ENCODE measurements at places on chromosomes 6 and 20.

GRCh38 chr6:84074988-84075781 lies 41.6 kb downstream of the MRAP2 start:
- DNase-seq, result no peak

- no peak for DNase-seq
Measured at GRCh38 chr6:100230115-100230952, 234.4 kb downstream of the SIM1 start.

DNA sequence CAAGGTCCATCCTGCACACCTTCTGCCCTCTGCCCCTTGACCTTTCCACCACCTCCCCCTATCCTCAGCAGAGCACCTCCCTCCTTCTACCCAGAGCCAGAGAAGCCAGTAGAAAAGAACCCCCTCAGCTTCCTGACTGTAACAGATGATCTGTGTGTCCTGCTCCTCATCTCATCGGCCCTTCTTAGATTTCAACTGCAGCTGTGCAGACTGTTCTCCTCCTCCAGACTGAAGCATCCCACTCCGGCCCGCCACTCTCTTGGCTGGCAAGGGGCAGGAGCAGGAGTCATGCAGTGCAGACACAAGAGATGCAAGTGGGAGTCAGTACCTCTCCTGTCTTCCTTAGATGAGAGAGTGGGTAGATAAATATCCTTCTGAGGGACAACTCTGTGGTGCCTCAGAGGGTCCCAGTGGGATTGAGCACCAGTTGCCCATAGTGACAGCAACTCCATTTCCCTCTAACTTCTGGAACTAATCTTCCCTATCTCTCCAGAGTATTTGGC lies 163.5 kb upstream of the MLN start:
- DNase-seq, result no peak

- no peak for DNase-seq
Measured at GRCh38 chr6:85405175-85405852, 44.6 kb upstream of the NT5E start.

DNA sequence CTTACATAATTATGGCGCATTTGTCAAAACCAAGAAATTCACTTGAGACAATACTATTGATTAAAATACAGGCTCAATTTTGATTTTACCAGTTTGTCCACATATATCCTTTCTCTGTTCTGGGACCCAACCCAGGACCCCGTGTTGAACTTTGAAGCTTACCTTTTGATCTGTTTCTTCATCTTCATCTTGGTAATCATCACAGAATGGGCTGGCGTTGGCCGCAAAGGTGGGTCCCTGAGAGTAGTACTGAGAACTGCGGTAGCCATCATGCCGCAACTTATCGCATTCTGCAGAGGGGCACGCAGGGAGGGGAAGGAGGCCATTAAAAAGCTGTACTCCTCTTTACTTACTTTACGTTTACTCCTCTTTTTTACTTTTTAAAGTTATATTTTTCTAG lies 26.1 kb downstream of the NHSL1 start:
- no peak for DNase-seq

GRCh38 chr20:38755324-38755910 lies 7.2 kb downstream of the ACTR5 start:
- no peak for DNase-seq

GRCh38 chr20:5136096-5136495 lies 9.3 kb downstream of the CDS2 start:
- no peak for DNase-seq

DNA sequence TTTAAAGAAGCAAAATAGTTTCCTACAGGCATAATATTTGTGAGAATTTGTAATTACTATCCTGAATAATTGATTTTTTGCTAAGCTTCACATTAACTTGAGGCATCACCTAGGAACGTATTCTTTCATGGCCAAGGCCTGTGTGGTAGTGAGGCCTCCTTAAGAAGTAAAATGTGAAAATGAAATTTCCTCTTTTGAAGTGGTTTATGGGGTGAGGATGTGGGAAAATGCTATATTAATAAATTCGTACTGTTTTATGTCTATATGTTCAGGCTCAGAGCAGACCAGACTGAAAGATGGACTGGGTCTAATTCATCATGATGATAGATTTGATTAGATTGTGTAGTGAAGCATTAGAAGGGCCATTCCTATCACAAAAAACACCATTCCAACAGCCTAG lies 33.1 kb downstream of the MYLIP start:
- no peak for DNase-seq

DNA sequence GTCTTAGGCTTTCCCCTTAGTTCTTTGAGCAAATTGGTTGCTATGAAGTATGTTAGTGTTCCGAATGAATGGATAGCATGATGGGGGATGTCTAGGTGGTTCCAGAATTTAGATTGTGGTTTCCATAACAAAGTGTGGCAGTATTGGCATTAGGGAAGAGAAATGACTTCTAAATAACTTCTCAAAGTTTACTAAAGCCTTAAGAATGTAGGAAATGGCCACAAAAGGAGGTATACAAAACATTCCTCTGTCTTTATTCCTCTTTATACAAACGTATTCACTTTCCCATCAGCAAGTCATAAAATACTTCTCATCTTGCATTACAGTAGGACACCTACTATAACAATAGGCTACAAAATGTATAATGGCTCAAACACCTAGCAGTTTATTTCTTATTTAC lies 279.6 kb downstream of the ESR1 start:
- no peak for DNase-seq

DNA sequence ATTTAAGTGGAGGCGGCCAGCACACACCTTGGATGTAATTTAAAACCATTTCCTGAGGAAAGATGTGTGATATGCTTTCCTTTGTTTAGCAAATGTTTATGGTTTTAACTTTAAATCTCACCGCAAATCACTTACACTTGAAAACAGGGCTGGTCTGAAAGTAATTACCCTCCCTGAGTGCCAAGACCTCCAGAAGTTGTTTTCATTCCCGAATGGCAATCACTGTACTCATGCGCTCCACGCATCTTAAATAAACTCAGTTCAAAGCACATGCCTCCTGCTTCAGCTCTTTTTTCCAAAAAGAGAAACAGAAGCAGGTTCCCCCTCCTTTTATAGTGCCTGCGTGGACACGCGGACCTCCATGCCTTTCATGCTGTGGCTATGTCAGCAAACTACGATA lies 224.0 kb downstream of the SMOC2 start:
- no peak for DNase-seq

- DNase-seq, result no peak
Measured at GRCh38 chr20:33862709-33863403, 51.7 kb downstream of the CHMP4B start.

DNA sequence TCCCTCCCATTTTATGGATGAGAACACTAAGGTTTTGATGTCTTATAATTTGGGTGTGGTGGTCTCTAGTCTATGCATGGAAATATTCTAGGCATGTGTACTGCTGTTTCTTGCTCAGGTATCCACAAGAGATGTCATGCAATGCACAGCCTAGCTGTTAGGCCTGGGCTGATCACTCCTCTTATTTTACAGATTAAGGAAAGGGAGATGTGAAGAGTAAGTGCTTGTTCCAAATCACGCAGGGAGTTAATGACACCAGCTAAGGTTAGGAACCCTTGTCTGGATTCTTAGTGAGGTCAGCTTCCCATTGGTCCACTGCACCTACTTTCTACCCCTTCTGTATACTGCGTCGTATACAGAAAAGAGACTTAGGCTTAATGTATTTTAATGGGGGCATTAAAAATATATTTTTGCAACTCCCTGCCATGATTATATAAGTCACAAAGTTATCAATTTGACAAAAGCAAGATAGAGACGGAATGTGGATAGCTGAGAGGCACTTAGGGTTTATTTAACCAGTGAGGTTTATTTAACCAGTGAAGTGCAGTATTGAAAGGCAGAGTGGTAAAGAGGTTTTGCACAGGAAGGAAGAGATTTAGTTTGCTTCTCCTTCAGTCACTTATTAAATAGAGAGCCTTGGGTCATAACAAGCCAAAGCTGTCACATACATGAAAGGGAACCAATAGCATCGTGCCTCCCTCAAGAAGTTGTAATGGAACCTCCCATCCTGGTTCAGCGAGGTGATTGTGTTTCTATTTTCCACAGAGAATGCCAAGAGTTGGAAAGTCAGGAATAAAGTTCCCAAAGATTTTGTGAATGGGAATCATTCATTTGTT lies 95.0 kb upstream of the FAM184A start:
- DNase-seq, result no peak

DNA sequence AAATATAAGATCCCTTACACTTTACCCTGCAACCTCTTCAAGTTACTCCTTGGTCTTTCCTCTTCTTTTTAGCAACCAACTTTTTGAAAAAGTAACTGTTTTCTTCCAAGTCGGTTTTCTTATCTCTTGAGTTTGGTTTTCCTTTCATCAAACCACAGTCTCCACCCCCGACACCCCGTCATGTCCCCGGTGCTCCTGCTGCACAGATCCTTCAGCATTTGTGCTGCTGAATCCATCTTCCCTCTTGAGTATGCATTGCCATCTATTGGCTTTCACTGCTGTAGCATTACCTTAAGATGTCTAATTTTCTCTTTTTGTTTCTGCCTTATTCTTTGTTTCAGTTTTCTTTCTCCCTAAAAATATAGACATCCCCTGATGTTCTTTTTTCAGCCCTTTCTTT lies 11.9 kb upstream of the TNFRSF21 start:
- DNase-seq, result no peak

- DNase-seq, result no peak
Measured at GRCh38 chr6:132725471-132725870, 11.6 kb upstream of the VNN1 start.

DNA sequence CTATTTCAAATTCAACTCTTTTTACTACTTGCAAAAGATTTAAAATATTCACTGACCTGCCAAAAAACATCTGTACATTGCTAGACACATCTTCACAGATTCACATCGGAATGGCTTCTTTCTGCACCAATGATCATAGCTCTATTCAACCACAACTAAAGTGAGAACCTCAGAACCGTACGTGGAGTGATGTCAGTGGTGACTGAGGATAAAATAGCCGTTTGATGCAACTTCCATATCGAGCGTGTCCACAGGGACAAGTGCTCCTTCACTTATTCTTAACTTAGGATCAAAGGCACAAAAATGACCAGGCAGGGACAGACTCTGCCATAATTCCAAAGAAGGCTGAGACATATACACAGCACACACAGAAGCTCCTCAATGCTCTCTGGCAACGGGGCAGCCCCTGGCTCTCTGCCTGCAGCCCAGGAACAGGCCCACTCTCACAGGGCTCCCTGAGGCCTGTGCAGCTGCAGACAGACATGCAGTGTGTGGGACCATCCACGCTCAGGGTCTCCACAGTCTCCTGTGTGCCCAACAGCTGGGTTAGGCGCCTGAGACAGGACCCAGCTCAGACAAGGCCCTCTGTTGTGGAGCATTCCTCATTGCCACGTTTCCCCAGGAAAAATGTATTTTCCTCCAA lies 22.8 kb downstream of the FYN start:
- no peak for DNase-seq

- DNase-seq, result no peak
Measured at GRCh38 chr6:33778444-33779121, 10.3 kb downstream of the LEMD2 start.

GRCh38 chr6:99121748-99122147 lies 174.0 kb upstream of the FBXL4 start:
- DNase-seq, result no peak

DNA sequence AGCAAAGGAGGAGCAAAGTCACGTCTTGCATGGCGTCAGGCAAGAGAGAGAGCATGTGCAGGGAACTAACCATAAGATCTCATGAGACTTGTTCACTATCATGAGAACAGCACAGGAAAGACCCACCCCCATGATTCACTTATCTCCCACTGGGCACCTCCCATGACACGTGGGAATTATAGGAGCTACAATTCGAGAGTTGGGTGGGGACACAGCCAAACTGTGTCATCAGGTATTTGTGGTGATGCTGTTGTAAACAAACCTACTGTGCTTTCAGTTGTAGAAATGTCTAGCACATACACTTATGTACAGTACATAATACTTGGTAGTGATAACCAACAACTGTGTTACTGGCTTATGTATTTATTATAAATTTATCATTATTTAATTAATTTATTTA lies 128.3 kb downstream of the UTRN start:
- no peak for DNase-seq

- DNase-seq, result no peak
Measured at GRCh38 chr6:3939964-3940363, 90.8 kb downstream of the FAM50B start.

- DNase-seq, result no peak
Measured at GRCh38 chr6:152502421-152503188, 134.6 kb downstream of the SYNE1 start.

DNA sequence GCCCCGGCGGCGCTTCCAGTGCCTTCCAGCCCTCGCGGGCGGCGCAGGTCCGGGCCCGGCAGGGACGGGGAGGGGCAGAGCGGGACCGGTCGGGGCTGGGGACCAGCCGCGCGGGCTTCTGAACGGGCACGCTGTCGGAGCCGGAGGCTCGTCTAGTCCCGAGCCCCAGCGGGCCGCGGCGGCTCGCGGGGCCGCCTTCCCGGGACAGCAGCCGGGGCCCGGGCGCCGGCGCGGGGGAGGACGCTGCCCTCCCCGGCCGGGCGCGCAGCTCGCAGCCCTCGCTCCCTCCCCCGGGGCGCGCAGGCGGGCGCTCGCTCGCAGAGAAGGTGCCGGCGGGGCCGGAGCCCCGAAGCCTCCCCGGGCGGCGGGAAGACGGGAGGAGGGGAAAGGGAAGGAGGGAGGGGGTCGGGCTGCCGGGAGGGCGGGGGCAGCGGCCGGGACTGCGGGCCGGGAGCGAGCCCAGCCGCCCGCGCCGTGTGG lies 696 bp upstream of the SIRPA start:
- DNase-seq, result no peak

DNA sequence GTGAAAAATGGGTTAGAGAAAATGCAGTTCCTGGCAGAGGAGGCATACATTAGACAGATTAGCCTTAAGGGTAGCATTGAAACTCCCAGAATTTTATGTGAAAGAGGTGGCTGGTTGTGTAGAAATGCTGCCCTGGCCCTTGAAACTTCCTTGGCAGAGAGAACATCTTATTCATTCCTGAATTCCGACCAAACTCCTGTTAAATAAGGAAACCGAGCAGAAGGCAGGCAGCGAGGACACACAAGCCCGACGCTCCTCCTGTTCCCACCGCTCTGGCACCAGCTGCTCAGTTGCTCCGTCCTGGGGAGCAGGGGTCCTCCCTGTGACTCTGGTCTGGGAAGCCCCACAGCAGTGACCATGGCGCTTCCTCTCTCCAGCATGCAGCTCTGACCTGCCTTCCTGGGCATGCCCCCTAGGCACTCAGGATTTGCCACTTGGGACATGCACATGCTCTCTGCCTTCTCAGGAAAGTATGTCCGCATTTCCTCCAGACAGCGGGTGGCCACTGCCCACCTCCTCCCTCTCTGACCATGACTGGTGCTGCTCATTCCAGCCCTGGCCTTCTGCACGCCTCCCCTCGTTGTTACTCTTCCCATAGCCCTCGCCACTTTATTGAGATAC lies 35.2 kb upstream of the CLDN20 start:
- DNase-seq, result no peak

DNA sequence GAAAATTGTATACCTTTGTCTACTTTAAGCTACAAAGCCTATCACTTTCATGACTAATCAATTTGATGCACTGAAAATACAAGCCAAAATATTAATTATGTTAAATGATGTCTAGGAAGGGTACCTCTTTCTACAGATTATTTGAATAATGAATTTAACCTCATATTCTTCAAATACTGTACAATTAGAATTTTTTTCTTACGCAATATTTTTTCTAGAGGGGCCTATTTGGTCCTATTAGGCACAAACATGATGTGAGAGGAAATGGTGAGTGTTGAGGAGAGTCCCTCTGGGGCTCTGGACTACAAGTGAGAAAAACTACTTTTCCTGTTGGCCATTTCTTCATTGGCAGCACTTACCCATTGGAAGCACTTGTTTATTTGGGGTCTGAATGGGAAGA lies 5.4 kb downstream of the DCDC2 start:
- DNase-seq, result no peak

Measured in activated CD8-positive, alpha-beta memory T cell treated with anti-CD3 and anti-CD28 coated beads for 48 hours (primary cell).